ENCODE measurements at places on chromosomes 6 and 20.

- no peak for DNase-seq
Measured at GRCh38 chr6:33936886-33937285, 133.1 kb upstream of the MLN start.

DNA sequence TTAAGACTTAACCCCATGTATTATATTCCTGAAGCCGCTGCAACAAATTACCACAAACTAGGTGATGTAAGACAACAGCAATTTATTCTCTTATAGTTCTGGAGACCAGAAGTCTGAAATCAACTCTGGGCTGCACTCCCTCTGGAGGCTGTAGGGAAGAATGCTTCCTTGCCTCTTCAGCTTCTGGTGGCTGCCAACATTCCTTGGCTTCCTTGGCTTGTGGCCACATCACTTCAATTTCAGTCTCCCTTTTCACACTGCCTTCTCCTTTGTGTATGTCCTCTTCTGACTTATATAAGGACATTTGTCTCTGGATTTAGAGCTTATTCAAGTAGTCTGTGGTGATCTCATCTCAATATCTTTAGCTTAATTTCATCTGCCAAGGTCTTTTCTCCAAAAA is 141.6 kb downstream of the DHX35 start:
- no peak for DNase-seq

DNA sequence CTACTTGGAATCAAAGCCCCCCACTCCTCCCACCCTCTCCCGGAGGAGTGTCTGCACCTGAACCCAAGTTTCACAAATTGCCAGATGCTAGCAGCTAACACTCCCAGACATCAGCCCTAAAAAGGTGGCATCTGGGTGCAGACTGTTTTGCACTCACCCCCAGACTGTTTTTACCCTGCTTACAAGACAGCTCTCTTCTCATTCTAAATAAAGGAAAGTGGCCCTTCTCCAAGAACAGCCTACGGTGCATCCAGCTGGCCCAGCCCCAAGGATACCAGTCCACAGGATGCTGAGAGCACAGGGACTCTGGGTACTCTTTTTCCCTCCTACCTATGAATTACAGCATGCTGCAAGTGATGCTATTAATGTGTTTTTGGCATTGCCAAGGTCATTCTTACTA is 842.0 kb upstream of the FLRT3 start:
- no peak for DNase-seq

GRCh38 chr6:166862287-166862977 is 93.9 kb downstream of the RNASET2 start:
- no peak for DNase-seq

- no peak for DNase-seq
Measured at GRCh38 chr6:108565091-108565766, 4.5 kb downstream of the FOXO3 start.

Measured in activated CD4-positive, CD25-positive, alpha-beta regulatory T cell treated with anti-CD3 and anti-CD28 coated beads, Interleukin-2, amount 50 U/mL, for 16 hours (primary cell).